Esophagus squamous epithelium (tissue), 5 donors: ENCODE measurements at places on chromosomes 1 and 21.

DNA sequence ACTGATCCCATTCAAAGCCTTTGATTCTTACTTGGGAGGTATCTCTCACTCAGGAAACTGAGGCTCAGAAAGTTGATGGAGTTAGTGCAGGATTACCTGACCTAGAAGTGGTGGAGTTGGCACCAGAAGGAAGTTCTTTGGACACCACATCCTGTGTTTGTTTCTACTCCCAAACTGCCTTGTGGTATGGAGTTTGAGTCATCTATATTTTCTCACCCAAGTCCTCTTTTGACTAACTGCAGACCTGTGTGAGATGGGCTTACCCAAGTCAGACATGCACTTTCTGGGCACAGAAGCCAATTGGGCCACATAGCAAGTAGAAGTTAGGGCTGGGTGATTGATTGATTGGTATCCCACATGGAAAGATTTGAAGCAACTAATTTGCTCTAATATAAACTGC, 36.1 kb downstream of the FGGY start:
- no peaks in the 10 kb centered on the region for H3K36me3 ChIP-seq
- no peak overlapping the region for H3K4me3 ChIP-seq
- peaks cover 11% of the 10 kb centered on the region for H3K4me1 ChIP-seq
- no peaks in the 10 kb centered on the region for H3K27me3 ChIP-seq

DNA sequence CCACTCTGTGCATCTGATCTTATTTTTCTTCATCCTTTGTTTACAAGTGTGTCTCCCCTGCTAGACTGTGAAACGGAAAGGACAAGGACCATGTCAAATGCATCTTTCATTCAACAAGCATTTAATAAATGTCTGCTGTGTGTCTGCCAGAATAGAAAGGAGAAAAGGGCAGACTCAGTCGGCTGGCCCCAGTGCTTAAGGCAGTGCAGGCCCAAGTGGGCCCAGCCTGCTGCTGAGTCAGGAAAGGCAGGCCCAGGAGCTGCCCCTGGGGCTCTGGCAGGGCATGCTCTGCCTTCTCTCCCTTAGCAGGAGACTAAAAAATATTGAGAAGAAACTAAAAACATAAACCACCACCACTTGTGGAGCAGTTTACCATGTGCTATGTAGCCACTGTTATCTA, 38.1 kb downstream of the PLEKHA6 start:
- peak overlapping the region; percentile 67 for H3K27ac ChIP-seq
- DNase-seq = no peak
- H3K36me3 ChIP-seq = no peaks in the 10 kb centered on the region
- no peaks in the 10 kb centered on the region for H3K27me3 ChIP-seq
- peaks cover 6% of the 10 kb centered on the region for H3K4me1 ChIP-seq

GRCh38 chr1:64490213-64490818, 20.4 kb downstream of the CACHD1 start:
- no peak overlapping the region for H3K27ac ChIP-seq
- H3K4me3 ChIP-seq = no peak overlapping the region
- no peak for DNase-seq

- no peak overlapping the region for H3K4me3 ChIP-seq
- H3K27me3 ChIP-seq = no peaks in the 10 kb centered on the region
- H3K4me1 ChIP-seq = peaks cover 30% of the 10 kb centered on the region
- no peak for DNase-seq
- no peak overlapping the region for H3K27ac ChIP-seq
Observed at GRCh38 chr1:1219341-1219740, 5.4 kb upstream of the TNFRSF4 start.

- H3K4me3 ChIP-seq = no peak overlapping the region
- H3K36me3 ChIP-seq = no peaks in the 10 kb centered on the region
- no peaks in the 10 kb centered on the region for H3K4me1 ChIP-seq
Observed at GRCh38 chr21:30831194-30831765, 1.7 kb upstream of the KRTAP7-1 start.

DNA sequence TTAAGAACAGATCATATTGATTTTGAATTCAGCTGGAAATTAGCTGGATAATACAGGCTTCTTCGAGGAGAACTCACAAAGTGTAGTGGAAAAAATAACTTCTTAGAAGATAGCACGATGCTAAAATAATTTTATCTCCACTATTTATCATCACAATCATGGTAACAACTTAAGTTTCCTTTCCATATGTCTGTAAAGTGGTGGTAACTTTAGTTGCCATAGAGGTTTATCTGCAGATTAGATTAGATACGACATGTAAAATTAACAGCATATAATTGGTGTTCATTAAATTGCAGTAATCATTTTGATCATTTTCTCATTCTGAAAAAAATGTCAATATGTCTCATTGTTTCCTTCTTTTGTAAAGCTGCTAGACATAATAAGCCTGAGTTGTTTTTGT, 921.5 kb downstream of the KCNT2 start:
- H3K4me1 ChIP-seq = no peaks in the 10 kb centered on the region
- no peak overlapping the region for H3K27ac ChIP-seq
- no peak for DNase-seq
- no peaks in the 10 kb centered on the region for H3K36me3 ChIP-seq

DNA sequence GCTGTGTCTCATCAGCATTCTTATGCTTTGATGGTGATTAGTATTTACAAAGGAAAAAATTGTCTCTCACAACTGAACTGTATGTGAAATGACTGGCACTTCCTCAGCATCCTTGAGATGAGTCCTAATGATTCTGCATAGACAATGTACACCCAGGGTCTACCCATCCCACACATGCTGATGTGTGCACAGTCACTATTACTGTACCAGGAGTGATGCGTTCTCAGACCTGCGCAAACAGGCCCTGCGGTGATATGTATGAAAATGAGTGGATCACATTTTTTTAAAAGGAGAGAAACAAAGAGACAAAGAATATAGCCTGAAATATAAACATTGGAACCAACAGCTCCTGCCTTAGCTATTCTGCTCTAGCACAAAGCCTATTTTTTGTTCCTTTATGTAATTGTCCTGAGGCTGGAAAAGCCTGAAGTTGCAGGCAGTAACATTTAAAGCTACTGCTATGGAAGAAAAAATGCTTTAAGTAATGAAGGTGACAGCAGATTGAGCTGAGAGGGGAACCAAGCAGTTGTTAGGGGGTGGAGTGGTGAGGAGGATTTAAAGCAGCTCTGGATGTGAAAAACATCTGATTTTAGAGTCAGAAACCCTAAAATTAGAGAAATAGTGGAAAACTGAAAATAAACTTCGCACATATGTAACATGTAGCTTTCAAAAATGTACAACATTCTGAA, 5.5 kb downstream of the RCAN1 start:
- H3K4me3 ChIP-seq = no peak overlapping the region
- no peaks in the 10 kb centered on the region for H3K27me3 ChIP-seq
- H3K36me3 ChIP-seq = no peaks in the 10 kb centered on the region
- peaks cover 10% of the 10 kb centered on the region for H3K4me1 ChIP-seq
- H3K27ac ChIP-seq = no peak overlapping the region

DNA sequence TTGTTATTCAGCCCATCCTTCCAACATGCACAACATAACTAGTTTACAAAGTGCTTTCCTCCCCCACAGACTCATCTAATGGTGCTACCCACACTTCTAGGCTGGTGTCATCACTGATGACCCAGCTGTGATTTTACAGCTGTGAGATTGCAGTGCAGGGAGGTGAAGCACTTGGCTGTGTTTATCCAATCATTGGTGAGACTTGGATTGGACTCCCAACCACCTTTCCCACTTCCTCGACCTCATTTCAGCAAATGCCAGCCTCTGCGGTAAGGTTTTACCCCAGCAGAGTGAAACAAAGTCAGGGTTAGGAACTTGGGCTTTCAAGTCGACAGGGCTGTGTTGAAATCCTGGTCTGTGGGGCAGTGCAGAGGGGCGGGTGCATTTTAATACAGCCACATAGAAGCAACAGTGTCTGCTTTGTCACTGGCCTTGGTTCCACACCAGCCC, 22.1 kb downstream of the ECHDC2 start:
- no peak for DNase-seq
- no peaks in the 10 kb centered on the region for H3K27me3 ChIP-seq
- peaks cover 6% of the 10 kb centered on the region for H3K36me3 ChIP-seq
- no peak overlapping the region for H3K27ac ChIP-seq

DNA sequence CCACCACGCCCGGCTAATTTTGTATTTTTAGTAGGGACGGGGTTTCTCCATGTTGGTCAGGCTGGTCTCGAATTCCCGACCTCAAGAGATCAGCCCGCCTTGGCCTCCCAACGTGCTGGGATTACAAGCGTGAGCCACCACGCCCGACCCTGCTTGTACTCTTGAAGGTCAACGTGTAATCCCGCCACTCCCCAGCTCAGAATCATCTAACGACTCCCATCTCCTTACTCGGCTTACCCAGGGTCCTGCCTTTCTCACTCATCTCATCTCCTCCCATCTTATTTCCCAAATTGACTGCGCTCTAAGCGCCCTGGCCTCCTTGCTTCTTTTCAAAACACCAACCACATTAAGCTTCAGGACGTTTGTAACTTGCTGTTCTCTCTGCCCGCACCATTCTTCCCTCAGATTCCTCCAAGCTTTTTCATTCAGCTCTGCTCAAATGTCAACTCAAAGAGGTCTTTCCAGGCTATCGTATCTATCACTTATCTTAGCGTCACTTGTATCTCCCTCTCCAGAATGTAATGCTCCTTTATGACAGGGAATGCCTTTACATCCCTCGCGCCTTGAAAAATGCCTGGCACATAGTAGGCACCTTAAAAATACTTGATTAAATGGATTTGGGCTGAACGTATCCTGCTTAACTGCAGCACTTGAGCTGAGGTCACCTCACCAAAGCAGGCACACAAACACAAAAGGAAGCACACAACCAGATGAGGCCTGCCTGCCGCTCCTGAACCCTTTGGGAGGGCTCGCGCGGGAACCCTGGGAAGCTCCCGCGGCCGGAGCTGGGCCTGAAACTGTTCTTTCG, 1.4 kb upstream of the USP1 start:
- H3K27ac ChIP-seq = peak overlapping the region; percentile 98
- no peak for DNase-seq
- peak overlapping the region; percentile 99 for H3K4me3 ChIP-seq
- peaks cover 37% of the 10 kb centered on the region for H3K4me1 ChIP-seq
- H3K27me3 ChIP-seq = no peaks in the 10 kb centered on the region
- H3K36me3 ChIP-seq = no peaks in the 10 kb centered on the region

GRCh38 chr21:38014298-38014697, 98.0 kb upstream of the KCNJ6 start:
- H3K27ac ChIP-seq = no peak overlapping the region
- H3K27me3 ChIP-seq = no peaks in the 10 kb centered on the region
- no peak overlapping the region for H3K4me3 ChIP-seq
- H3K36me3 ChIP-seq = no peaks in the 10 kb centered on the region
- no peaks in the 10 kb centered on the region for H3K4me1 ChIP-seq

GRCh38 chr1:28642056-28642846, 616 bp downstream of the TAF12 start:
- H3K36me3 ChIP-seq = no peaks in the 10 kb centered on the region
- H3K4me1 ChIP-seq = peaks cover 13% of the 10 kb centered on the region

GRCh38 chr1:114153261-114154145, at the start of gene SYT6:
TSS of gene SYT6 (minus strand) at chr1:114153869. CDS start at chr1:114153772, 97 bp downstream.
- peaks cover 25% of the 10 kb centered on the region for H3K4me1 ChIP-seq
- H3K36me3 ChIP-seq = no peaks in the 10 kb centered on the region
- DNase-seq = no peak
- no peak within 1 kb of the TSS for H3K27ac ChIP-seq

GRCh38 chr1:93662481-93663207, 19.0 kb downstream of the BCAR3 start:
- H3K4me1 ChIP-seq = peaks cover 10% of the 10 kb centered on the region
- H3K27ac ChIP-seq = peak overlapping the region; percentile 18
- H3K36me3 ChIP-seq = no peaks in the 10 kb centered on the region
- no peak for DNase-seq
- no peaks in the 10 kb centered on the region for H3K27me3 ChIP-seq

- no peak overlapping the region for H3K27ac ChIP-seq
- no peaks in the 10 kb centered on the region for H3K27me3 ChIP-seq
- DNase-seq = no peak
- H3K4me3 ChIP-seq = no peak overlapping the region
- H3K4me1 ChIP-seq = peaks cover 5% of the 10 kb centered on the region
- H3K36me3 ChIP-seq = no peaks in the 10 kb centered on the region
Observed at GRCh38 chr21:39108291-39109162, 74.7 kb downstream of the PSMG1 start.

DNA sequence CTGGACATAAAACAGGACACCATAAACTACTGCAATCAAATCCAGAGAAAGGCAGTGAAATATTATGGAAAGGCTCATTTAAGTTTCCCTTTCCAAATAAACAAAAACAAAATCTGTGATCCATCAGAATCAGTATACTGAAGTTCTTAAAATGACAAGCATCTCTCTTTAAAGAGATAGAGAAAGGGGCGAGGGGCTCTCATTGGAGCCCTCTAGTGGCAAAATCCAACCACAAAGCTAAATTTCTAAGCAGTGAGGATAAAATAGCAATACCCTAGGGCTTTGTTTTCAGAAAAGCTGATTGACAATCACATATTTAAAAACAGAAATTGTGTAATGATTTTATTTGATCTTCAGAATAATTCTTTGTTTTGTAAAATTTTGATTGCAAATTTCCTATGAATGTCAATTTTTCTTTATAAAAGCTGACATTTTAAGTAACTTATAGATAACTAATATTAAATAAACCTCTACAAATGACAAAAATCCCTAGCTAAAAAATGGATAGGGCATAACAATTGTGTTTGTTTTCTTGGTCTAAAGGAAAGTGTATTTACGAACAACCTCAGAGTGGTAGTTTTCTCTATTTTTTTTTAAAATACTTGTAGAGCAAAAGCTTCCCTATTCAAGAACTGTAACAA, 138.2 kb downstream of the COL24A1 start:
- no peaks in the 10 kb centered on the region for H3K36me3 ChIP-seq
- no peak overlapping the region for H3K27ac ChIP-seq
- H3K27me3 ChIP-seq = no peaks in the 10 kb centered on the region
- no peaks in the 10 kb centered on the region for H3K4me1 ChIP-seq

DNA sequence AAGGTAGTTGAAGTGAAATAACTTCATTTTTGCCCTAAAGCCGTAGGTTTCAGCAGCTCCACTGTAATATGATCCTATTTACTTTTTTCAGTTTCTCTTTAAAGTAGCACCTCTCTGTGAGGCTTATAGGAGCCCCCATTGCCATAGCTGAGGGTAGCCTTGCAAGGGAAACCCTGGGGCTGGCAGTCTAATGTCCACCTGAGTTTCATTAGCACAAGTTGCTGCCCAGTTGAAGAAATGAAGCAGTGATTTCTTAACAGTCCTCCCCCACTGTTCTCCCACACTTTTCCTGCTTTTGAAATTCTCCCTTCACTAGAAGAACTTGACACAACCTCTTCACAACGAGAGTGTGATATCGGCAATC, 1.5 kb downstream of the HMCN1 start:
- H3K4me3 ChIP-seq = no peak overlapping the region
- no peaks in the 10 kb centered on the region for H3K27me3 ChIP-seq
- H3K4me1 ChIP-seq = peaks cover 5% of the 10 kb centered on the region
- H3K27ac ChIP-seq = no peak overlapping the region
- H3K36me3 ChIP-seq = no peaks in the 10 kb centered on the region

DNA sequence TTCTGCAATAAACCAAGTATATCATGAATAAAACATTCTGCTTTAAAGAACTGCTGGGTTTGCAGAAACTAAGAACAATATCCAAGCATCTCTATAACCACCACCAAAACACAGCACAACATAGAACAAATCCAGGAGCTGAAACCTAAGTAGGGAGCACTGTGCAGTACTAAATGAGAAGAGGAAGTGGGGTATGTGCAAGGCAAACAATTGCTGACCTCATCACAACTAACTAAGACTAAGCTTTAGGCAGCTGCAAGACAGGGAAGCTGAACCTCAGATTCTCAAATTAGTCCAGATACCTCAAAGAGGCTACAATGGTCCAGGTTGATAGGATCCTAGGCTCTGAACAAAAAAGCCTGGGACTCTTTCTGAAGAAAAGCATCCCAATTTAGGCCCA, 172.6 kb downstream of the SLC44A5 start:
- H3K4me3 ChIP-seq = no peak overlapping the region
- no peaks in the 10 kb centered on the region for H3K27me3 ChIP-seq
